ENCODE measurements at places on chromosomes 1 and 21.

DNA sequence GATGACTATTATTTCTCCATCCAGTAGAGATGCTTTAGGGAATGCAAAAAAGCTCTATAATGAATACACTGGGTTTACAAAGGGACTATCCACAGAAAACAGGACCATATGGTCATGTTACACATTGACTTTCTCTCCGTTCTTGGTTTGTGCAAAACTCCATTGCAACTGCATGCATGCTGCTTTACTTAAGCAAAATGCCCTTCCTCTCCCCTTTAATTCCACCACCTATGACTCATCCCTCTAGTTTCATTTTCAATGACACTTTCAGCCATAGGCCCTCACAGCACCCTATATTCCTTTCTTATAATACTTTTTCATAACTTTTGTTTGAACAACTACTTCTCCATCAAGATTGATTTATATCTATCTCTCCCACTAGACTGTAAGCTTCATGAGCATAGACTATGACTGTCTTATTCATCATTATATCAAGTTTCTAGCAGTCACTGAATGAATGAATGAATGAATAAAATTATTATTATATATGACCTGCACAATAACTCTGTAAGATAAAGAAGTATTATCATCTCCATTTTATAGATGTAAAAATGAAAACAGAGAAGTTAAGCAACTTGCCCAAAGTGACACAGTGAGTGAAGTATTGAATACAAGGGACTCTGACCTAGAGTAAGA is 248.9 kb downstream of the PLPP3 start:
- DNase-seq, result no peak

GRCh38 chr1:116725798-116726197 is 28.4 kb upstream of the CD2 start:
- DNase-seq, result no peak

DNA sequence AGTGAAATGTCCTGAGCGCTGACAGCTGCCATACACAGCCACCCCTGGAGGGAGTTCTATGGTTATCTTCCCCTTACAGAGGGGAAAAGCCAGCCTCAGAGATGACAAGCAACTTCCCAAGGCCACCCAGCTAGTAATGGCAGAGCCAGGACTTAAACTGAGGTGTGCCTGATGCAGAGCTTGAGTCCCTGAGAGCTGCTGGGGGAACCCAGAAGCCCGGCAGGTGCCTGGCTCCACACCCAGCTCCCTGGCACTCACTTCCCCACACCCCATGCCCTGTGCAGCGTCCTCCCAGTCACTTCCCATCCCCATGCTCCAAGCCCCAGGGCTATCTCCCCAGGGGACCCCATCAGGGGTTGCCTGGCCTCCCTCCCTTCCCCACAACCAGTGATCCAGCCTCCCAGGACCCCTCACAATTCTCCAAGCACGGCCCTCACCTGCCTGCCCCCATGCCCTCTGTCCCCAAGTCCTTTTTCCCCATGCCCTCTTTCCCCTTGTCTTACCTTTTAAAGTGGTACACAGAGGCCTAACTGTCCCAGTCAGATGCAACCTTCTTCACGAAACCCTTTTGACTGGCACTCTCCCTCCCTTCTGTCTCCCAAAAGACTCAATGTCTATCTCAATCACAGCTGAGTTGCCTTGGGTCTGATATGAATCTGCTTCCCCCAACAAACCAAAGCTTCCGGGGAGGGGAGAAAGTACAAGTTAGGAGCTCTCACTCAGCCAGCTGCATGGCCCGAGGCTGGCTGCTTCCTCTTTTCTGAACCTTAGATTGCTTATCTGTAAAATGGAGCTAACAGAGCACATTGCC is 39.8 kb upstream of the LRP8 start:
- DNase-seq, result no peak

DNA sequence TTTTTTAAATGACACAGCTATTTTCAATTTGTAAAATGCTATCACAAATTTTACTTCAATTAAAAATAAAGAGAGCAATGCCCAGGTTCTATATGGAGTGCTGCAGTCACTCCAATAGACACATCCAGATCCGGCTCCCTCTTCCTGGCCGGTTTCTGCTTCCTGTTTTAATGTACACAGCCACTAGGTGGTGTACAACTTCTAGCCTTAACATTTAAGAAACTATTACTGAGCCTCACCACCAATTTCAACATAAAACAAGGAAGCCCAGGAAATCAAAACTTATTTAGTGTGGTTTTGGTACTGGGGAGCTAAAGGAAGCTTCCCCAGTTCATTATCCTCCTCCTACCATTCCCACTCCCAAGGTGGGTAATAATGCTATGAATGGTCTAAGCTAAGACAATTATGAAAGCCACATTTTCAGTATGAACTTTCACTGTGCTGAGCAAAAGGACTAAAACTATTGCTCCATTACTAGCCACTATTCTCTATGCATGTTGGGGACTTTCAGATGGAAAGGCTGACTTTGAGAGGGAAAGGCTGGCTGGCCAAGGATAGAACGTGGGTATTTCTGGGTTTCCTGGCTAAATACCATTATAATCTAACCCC is 25.5 kb upstream of the MTMR11 start:
- DNase-seq, result no peak

- no peak for DNase-seq
These were observed 42.7 kb upstream of the SLC16A1 start for GRCh38 chr1:112998592-112999235.

- peak; percentile 2 for DNase-seq
These were observed 132.8 kb downstream of the SNX7 start for GRCh38 chr1:98794196-98794886.

DNA sequence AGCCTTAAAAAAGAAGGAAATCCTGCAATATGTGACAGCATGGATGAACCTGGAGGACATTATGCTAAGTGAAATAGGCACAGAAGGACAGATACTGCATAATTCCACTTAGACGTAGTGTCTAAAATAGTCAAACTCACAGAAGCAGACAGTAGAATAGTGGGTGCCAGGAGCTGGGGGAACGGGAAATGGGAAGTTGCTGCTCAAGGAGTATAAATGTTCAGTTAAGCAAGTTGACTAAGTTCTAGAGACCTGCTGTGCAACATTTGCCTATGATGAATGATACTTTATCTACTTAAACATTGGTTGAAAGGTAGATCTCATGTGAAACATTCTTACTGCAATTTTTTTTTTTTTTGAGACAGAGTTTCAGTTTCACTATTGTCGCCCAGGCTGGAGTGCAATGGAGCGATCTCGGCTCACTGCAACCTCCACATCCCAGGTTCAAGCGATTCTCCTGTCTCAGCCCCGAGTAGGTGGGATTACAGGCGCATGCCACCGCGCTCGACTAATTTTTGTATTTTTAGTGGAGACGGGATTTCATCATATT is 197.8 kb downstream of the HIVEP3 start:
- no peak for DNase-seq

- no peak for DNase-seq
These were observed 15.5 kb upstream of the GFI1 start for GRCh38 chr1:92502247-92502646.

GRCh38 chr1:228414511-228415211 is 2.0 kb downstream of the TRIM17 start:
- DNase-seq, result no peak

DNA sequence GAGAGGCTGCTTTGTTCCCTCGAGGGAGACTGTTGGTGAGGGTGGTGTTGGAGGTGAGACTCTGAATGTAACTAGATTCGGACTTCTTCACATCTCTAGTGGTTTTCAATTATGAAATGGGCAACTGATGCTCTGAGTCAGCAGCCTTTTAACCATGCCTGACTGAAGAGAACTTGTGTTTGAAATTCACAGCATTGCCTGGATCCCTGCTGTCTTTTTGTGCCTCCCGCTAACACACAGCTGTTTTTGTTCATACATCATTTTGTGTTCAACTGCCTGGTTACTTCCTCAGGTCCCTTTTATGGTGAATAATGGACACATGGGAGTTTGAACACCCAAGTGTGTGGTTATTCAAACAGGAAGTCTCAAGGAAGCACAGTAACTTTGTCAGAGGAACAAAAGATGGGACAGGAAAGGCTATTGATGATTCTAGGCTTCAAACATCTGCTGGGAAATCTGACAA is 16.8 kb downstream of the LAMC1 start:
- DNase-seq, result no peak

GRCh38 chr1:110050602-110051261 is 16.3 kb downstream of the STRIP1 start:
- no peak for DNase-seq

- no peak for DNase-seq
These were observed 1.8 kb downstream of the ZNF683 start for GRCh38 chr1:26370591-26371382.

- no peak for DNase-seq
These were observed 105.2 kb upstream of the TSPAN2 start for GRCh38 chr1:115194506-115194905.

- DNase-seq, result no peak
These were observed 34.9 kb downstream of the ETS2 start for GRCh38 chr21:38840456-38841300.

DNA sequence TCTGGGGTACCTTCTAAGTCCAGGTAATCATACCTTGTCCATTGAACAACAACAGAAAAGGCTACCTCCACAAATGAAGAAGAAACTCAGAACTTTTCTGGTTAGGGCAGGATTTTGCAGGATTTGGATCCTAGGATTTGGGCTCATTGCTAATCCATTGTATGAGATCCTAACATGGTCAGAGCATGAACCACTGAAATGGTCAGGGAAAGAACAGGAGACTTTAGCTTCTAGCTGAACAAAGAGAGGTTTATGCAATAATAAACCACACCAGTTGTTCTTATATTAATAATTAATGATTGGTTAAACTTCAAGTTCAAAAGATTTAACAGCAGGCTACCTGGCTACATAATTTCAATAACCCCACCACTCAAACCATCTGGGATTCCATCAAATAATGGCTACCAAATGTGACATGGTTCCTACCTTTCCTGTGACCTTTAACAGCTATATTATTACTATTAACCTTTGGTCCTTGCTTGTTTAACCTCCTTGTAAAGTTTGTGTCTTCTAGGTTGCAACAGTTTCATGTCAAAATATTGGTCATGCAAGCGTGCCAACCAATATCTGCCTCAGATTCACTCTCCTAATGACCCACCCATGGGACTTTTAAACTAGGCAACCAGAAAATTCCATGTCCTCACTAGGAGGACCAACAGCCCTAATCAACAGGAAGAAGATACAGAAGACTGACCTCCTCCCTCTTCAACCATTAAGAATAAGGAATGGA is 60.6 kb upstream of the USH2A start:
- no peak for DNase-seq

GRCh38 chr1:42420911-42421585 is 34.8 kb downstream of the ZMYND12 start:
- DNase-seq, result no peak

DNA sequence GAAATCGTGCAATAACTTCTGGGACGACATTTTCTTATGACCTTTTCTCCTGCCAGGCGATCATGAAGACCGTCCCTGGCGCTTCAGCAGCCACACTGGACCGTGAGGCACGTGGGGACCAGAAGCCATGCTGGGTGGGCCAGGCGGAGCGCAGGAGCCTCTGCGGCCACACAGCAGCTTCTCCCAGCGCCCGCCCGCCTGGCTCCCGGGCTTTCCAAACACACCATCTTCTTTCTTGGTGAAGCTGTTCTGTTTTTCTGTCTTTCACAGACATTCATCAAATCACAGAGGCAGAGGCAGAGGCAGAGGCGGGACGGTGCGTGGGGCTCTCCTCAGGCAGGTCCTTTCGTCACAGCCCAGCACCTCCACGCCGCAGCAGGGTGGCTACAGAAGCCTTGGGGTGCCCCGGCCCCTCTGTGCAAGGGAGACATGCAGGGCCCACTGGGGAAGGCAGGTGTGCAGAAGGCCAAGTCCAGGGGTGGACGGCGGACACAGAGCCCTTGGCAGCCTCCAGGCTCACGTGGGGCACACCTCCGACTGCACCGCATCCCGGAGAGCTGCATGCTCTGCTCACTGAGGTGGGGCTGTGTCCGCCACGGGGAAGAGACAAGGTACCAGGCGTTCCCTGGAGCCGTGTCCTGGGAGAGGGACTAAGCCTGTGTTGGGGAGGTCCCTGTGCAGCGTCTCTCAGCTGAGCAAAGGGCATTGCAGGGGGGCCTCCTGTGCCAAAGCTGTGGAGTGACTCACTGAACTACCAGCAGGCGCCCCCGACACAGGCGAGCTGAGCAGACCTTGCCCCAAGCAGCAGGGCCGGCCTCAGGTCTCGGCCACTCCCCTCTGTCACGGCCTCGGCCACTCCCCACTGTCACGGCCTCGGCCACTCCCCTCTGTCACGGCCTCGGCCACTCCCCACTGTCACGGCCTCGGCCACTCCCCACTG is 2.6 kb upstream of the TMEM240 start:
- no peak for DNase-seq

GRCh38 chr1:178571807-178572206 is 58.9 kb downstream of the TEX35 start:
- no peak for DNase-seq

DNA sequence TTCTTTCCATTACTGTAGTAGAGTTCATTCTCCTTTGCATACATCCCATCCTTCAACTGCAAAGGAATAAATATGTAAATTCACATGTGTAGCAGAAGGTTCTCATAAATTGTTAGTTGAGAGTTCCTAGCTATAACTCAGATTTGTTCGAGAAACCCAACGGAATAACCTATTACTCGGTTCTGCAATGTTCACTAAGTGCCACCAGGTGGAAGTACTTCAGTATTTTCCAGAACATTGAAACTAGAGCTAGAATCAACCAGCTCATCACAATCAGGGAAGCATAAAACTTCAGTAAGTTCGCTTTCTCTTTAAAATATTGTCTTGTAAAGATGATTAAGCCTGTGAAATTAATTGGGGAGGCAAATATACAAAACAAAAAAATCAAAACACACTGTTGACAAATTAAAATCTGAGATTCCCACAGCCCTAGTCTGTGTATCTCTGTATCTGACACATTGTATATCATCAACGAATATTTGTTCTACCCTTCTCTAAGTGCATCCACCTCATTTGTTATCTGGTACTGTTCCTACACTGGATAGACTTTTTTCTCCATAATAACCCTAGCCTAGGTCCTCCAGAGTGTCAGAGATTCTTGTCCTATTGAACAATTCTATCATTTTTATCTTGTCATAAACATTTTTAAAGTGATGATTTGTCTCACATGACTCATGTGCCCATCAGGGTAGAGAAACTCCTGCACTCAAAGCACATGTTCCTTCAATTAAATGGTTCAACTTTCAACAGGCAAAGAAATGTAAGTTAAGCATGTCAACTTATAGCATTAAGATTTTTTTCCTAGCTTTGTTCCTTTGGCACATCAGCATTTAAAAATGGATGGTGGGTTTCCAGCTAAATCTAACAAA is 31.9 kb downstream of the MROH9 start:
- no peak for DNase-seq

GRCh38 chr1:205505076-205505729 is 734 bp downstream of the CDK18 start:
- DNase-seq, result no peak

GRCh38 chr1:61058483-61059245 is 23.7 kb upstream of the NFIA start:
- no peak for DNase-seq

GRCh38 chr1:89633800-89634625 is 1.1 kb downstream of the LRRC8C start:
- no peak for DNase-seq

GRCh38 chr1:118154220-118154619 is 30.8 kb downstream of the SPAG17 start:
- DNase-seq, result no peak

GRCh38 chr1:237013608-237014007 is 9.4 kb upstream of the MT1HL1 start:
- DNase-seq, result no peak

- DNase-seq, result no peak
These were observed 67.0 kb downstream of the ARHGEF16 start for GRCh38 chr1:3521426-3521825.

- no peak for DNase-seq
These were observed 84.2 kb downstream of the CDC7 start for GRCh38 chr1:91584878-91585277.

- DNase-seq, result no peak
These were observed 128.0 kb downstream of the PSMG1 start for GRCh38 chr21:39055167-39055767.

Measured in activated naive CD4-positive, alpha-beta T cell (primary cell).